Liver (tissue), 10 donors: ENCODE measurements at places on chromosomes 6 and 20.

DNA sequence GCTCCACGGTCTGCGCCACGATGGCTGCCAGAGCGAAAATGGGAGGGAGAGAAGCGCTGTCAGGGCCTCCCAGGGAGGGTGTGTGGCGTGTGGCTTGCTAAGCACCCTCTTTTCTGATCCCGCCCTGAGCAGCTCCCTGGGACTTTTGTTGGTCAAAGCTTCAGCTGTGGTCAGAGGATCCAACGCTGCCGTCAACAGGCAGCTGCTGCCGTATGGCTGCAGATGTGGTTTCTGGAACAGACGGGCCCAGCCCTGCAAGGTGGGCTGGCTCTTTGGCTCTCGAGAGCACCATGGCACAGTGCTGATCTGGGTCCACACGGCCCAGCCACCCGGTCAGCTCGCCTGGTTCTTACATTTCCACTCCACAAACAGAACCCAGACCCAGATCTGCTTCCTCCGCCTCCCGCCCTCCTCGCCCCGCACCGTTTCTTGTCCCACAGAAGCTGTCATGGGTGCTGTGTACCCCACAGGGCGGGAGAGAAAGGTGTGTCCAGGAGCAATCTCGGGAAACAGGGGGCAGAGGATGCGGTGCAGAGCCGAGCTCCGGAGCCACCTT, 86.0 kb upstream of the BHLHE23 start:
- no peak for DNase-seq

GRCh38 chr20:48603116-48603818, 224.5 kb downstream of the PREX1 start:
- DNase-seq: no peak

- no peak for DNase-seq
Observed at GRCh38 chr6:27477318-27478013, 4.6 kb upstream of the ZNF184 start.

DNA sequence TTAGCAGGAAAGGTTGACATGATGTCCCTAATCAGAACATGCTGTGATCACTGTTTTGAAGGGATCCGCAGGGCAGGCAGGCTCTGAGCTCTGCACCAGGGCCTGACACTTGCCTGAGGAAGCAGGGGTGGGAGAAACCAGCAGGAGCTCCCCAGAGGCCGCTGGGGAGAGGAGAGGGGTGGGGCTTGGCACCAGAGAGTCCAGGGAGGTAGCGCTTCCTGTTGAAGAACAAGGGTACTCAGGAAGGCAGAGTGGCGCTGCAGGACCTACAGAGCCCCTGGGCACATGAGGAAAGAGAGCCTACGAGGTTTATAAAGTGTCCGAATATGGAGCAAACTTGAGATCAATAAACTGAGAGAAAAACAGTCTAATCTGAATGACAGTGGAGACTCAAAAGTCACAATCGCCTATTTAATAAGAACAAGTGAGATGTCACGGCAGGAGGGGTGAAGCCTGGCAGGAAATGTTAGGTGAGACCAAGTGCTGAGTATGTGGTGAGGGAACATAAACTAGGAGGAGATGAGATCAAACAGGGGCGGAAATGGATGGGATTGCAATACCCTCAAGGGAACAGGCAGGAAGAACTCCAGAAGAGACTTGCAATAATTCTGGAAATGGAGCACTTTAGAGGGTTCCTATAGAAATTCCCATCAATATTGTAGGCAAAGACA, 5.8 kb upstream of the TBXT start:
- DNase-seq: no peak

DNA sequence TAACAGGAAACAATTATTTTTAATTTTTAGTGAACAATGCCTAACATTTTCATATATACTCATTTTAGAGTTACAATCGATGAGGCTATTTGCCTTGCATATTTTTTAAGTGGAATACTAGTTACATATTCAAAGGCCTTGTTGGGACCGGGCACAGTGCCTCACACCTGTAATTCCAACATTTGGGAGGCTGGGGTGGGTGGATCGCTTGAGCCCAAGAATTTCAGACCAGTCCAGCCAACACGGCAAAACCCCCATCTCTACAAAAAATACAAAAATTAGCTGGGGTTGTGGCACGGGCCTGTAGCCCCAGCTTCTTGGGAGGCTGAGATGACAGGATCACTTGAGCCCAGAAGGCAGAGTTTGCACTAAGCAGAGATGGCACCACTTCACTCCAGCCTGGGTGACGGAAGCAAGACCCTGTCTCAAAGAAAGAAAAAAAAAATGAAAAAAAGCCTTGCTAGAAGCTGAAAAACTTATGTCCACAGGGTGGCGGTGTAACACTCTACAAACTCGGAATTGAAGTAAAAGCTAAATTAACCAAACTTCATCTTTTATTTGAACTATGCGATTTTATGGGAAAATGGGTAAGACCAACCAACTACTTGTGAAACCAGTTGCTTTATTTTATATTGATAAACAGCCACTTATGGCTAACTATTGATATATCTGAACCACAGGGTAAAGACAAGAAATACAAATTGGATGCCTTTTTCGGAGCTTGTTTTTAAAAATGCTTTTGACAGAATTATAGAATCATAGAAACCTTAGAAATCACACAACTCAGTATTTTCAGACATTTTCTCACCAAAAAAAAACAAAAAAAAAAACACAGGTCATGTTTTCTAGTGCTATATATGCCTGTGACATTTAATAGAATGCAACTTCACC, 24.1 kb upstream of the ROS1 start:
- DNase-seq: peak; percentile 38

DNA sequence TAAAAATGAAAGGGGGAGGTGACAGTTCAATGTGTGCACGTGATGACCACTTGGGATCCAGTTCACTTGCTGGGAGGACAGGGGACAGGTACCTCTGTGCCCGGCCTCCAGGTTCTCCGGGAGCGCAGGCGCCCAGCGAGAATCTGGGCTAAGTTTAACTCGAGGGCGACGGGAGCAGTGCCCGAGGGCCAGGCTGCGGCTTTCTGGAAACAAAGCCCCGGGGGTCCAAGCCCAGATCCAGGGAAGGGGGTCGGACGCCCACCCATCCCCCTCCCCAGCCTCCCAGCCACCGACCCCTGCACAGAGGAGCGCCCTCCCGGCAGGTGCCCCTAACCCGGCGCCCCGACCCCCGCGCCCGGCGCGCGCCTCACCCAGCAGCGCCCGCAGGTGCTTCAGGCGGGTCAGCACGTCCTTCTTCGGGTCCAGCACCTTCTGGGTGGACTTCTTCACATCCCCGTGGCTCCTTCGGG, 405 bp downstream of the RALGAPA2 start:
- peak; percentile 43 for DNase-seq

DNA sequence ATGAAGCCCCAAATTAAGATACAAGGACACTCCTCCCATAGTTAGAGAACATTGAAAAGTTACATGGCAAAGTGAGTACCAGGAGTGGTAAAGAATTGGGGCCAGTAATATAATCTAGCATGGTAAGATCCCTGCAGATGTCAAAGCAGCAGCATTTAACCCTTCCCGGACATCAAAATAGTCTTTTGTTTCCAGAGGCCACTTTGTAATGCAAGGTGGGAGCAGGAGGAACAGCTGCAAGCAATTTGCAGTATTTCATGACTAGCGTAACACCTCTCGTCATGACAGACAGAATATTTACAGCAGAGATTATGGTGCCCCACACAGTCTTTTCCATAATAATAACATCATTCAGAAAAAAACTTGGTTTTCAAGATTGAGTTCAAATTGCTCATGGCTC, 123.2 kb upstream of the VGLL2 start:
- no peak for DNase-seq

DNA sequence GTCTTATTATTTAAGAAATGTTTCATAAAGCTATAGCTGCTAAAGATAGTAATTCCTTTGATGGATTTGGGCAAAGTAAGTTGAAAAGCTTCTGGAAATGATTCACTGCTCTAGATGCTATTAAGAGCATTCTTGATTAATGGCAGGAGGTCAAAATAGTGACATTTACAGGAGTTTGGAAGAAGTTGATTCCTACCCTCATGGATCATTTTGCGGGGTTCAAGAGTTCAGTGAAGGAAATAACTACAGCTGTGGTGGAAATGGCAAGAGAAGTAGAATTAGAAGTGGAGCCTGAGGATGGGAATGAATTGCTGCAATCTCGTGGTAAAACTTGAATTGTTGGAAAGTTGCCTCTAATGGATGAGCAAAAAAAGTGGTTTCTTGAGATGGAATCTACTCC, 316.1 kb downstream of the UTRN start:
- DNase-seq: no peak

- DNase-seq: no peak
Observed at GRCh38 chr20:38748861-38749149, 545 bp downstream of the ACTR5 start.

- no peak for DNase-seq
Observed at GRCh38 chr6:106163446-106163965, 77.4 kb downstream of the PRDM1 start.

- DNase-seq: no peak
Observed at GRCh38 chr20:10137032-10137431, 81.6 kb upstream of the SNAP25 start.

DNA sequence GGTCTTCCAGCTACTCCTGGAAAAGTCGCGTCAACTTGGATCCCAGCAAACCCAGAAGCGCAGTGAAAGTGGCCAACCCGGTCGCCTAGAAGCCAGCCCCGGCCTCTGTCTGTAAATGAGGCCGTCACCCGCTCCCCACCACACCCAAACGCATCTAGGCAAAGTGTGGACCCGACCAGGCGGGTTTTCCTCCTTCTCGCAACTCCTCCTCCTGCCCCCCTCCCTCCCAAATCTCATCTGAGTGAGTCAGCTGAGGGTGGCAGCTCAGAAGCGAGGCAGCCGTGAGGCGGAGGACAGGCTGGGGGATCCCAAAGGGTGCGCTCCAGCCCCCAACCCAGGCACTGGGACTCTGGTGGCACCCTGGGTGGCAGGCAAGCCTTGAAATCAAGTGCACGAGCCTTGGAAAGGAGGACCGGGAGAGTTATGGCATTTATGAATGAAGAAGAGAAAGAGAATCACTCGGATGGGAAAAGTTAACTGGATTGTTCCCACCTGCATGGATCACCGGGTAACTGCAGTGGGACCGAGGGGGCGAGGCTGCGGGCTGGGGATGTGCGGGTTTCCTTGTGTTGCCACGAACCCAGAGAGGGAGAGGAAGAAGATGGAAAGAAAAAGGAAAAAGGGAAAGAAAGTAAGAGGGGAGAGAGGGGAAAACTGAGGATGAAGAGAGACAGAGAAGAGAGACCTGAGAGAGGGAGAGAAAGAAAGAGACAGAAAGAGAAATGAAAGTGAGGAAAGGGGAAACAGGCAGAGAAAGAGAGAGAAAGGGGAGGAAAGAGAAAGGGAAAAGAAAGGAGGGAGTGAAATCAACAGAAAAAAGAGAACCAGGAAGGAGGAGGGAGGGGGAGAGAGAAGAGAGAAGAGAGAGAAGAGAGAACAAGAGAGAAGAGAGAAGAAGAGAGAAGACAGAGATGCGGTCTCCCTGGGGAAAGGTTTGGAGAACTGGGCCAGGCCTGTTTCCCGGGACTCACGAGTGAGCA, at the start of gene APCDD1L:
TSS of gene APCDD1L (minus strand) at position 167 of the 980 bp plus-strand sequence. CDS start 692 bp downstream, outside the sequence.
- DNase-seq: no peak

GRCh38 chr6:47004463-47004862, 37.7 kb downstream of the ADGRF1 start:
- DNase-seq: no peak

- DNase-seq: peak; percentile 6
Observed at GRCh38 chr20:2747676-2748235, 52.7 kb downstream of the CPXM1 start.

DNA sequence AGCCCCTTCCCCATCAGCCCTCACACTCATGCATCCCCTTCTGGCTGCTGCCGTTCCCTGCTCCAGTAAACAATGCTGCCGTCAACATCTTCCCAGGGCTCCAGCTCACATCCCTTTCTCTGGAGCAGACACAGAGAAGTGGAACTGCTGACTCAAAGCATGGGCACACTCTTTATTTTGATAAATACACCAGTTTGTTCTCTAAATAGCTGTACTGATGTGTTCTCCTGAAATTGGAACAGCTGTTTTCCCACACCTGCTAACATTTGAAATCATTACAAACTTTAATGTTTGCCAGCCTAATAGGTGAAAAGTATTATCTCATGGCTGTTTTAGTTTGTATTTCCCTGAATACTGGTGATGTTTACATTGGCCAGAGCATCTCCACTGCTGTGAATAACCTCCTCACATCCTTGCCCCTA, 102.1 kb upstream of the NXT1 start:
- DNase-seq: no peak

- no peak for DNase-seq
Observed at GRCh38 chr6:117264692-117265409, 507 bp upstream of the VGLL2 start.

DNA sequence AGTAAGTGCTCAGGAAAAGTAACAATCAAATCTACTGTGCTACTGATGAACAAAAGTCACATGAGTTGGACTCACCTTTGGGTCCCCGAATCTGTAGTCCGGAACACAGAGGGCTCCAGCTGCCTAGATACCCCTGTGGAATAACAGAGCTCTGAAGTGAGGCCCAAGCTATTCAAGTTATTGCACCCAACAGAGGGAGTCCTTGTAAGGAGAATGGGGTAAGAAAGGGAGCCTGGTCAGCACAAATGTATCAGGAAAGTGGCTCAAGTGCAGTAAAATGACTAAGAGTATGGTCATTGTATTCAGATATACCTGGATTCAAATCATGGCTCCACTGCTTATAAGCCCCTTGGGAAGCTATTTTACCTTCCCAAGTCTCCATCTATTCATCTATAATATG, 20.9 kb downstream of the EDN1 start:
- no peak for DNase-seq

DNA sequence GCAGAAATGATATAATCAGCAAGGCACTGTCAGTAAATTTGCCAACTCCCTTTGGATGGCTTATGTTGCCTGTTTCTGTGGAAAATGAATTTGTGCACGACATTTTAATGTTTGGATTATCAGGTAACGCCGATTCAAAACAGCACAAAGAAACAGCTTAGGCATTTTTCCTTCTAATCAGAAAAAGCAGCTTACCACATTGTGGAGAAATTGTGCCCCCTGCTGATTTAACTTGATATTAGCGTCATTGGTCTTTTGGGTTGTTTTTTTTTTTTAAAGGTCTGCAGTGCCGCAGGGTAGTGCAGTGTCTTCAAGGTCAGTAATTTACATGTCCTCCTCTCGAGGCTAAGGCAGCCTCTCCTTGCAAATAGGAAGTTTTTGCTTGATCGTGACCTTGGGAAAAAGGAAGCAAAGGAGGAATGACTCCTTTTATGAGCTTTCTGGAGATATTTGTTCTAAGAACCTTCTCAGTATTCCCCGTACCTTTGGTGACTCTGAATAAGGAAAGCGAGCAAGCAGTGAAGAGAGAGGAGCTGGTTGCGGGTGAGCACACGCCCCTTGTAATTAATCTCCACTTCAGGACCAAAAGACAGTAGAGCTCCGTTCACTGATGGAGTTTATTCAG, 79.1 kb downstream of the ELOVL4 start:
- DNase-seq: no peak

- no peak for DNase-seq
Observed at GRCh38 chr6:92888316-92888715, 531.0 kb downstream of the EPHA7 start.

- DNase-seq: peak; percentile 38
Observed at GRCh38 chr20:31712564-31713311, 9.9 kb downstream of the BCL2L1 start.
